Stromal cell of bone marrow (primary cell): ENCODE measurements at places on chromosomes 3 and 15.

- DNase-seq, result no peak
Observed at GRCh38 chr15:40336744-40337122, 4.0 kb downstream of the CCDC9B start.

GRCh38 chr3:148727231-148727630 lies 29.5 kb downstream of the AGTR1 start:
- peak; percentile 31 for DNase-seq

DNA sequence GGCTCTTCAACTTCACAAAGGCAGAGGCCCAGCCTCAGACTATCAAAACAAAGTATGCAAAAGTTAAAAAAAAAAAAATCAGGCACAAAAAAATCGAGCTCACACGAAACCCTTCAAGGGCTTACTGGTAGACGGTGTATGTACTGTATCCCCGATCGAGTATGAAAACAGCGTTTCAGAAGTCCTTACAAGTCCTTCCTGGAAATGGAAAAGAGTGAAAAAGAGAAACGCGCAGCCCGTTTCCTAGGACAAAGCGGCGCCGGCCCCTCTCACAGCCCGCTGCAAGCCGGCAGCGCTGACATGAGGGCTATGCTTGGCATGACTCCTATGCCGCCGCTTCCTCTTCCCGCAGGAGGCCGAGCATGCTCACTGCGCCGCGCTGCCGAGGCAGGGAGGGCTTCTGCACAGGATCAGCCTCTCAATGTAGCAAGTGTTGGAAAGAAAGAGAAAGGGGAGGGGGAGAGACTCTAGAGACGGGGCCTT lies at the start of gene VGLL4:
Gene VGLL4 (minus strand): TSS at position 311 of the 483 bp plus-strand sequence. CDS start 397 bp downstream, outside the sequence.
- DNase-seq, result peak; percentile 84

DNA sequence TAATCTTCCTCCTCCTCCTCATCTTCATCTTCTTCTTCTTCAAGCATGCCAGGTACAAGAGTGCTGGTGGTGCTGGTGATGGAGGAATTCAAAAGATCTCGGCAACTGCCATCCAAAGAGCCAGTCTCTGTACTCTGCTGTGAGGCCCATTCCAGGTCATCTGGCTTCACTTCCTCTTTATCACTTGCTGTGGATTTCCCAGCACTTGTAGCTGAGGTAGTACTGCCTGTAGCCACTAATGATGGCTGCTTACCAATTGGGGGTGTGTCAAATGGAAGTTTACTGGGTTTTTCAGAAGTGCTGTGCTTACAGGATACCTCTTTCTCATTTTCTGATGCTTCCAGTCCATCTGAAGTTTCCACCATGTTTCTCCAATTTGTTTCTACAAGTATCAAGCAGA lies 28.8 kb upstream of the SHC4 start:
- no peak for DNase-seq
